Fibroblast of mammary gland (primary cell): ENCODE measurements at places on chromosomes 2 and 18.

DNA sequence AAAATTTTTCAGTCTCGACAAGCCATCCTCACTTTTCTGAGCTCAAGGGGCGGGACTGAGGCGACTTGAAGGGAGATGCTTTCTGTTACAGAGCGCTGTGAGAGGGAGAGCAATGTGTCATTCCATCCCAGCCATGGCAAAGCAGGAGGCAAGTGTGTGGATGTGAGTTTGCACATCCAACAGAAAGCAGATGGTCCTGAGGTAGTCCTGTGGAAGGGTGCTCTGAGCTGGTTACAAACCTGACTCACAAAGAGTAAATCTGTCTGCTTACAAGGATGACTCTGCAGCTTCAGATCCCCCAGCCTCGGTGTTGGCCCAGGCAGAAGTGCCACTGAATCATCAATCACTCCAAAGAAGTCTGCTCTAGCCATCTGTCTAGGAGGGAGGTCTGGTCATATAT, 482.0 kb upstream of the DCC start:
- DNase-seq, result no peak

GRCh38 chr2:65159906-65160305, 30.0 kb upstream of the RAB1A start:
- no peak for DNase-seq

DNA sequence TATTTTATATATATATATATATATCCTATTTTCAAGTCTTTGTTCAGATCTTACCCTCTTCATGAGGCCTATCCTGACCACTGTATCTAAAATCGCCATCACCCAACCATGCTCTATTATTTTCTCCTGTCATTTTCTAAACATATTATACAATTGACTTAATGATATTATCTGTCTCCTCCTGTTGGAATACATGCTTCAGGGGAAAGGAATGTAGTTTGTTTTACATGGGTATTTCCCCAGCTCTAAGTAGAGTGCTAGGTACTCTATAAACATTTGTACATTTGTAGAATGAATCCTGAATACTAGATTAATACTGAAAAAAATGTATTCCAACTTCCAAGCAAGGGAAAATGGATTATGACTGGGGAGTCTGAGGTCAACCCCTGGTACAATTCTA, 26.2 kb downstream of the TTC21B start:
- no peak for DNase-seq

DNA sequence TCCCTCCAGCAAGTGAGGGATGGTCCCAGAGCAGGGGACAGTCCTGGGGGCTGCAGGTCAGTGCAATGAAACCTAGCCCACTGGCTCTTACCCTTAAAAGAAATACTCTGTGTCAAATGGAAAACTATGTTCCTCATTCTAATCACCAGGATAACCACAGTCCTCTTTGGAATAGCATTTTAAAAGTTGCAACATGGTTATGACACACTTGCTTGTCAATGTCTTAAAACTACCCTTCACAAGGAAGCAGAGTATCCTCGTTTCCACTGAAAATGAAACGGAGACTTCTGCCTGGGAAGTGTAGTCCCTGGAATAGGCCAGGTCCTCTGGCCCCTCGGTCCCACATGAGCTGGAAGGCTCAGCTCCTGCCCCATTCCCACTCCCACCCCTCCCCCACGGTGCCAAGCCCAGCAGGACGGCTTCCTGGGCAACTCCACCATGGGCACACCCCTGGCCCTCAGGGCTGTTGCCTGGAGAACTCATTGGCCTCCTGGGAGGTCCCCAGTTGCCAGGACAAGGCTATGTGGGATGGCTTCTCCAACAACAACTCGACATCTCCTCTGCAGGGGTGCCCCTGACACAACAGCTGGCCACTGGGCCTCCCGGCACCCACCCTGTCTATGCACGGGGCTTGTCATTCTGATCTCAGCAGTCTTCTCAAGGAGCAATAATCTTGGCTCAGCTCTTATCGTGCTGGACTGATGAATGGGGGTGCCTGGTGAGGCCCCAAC, 38.3 kb upstream of the ST3GAL5 start:
- DNase-seq, result peak; percentile 51

- no peak for DNase-seq
Observed at GRCh38 chr2:199707593-199708185, 143.3 kb downstream of the FTCDNL1 start.

GRCh38 chr18:79917853-79918614, 33.4 kb downstream of the SLC66A2 start:
- DNase-seq, result no peak

GRCh38 chr2:25524507-25524906, 148.9 kb downstream of the DTNB start:
- no peak for DNase-seq

DNA sequence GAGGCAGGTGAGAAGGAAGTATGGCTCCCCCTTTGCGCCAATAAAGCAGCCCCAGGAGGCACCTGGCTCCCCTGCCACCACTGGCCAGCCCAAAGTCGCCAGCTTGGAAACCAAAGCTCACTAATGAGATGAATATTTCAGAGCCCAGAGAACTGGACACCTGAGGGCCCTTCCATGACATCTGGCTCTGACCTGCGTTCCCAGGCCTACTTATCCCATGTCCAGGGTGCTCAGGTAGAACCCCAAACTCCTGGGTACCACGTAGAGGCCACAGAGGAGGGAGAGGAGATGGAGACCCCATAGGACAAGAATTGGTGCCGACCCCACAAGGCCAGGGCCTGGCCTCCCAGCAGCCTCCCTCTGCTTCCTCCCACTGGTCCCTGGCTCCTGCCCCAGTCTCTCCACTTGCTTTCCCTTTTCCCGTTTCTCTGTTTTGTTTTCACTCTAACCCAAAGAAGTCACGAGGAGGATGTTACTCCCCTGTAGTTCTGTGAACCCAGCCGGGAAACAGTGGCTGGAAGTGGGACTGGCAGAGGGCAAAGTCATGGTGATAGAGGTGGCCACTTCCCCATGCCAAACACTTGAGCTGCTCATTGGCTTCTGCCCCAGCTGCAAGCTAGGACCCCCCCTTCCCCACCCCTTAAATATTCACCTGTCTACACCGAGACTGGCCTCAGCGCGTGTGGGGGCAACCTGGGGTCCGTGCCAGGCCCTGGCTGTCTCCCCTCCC, 820 bp downstream of the TMBIM1 start:
- peak; percentile 43 for DNase-seq

DNA sequence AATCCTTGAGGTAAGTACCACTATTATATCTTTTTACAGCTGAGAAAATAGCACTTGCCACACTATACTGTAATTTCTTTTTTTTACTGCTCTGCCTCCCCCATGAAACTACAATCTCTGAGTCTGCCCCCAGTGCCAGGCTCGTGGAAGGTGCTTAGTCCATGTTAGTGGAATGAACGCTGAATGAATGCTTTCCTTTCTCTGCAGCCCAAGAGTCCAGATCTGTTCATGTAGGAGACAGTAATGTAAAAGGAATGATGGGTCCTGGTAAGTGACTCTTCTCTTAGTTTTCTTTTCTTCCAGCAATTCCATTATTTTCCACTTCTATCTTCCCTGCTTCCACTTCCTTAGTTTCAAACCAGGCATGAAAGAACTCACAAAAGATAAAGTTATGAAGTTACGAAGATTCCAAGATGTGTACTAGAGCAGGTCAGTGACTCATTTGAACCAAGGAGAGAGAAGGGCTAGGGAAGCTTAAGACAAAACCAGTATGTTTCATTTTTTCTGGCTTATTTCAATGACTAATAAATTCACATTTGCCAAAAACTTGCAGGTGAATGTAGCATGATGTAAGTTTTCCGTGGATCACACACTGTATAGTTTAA, 46.0 kb downstream of the ARHGEF33 start:
- DNase-seq, result peak; percentile 61

DNA sequence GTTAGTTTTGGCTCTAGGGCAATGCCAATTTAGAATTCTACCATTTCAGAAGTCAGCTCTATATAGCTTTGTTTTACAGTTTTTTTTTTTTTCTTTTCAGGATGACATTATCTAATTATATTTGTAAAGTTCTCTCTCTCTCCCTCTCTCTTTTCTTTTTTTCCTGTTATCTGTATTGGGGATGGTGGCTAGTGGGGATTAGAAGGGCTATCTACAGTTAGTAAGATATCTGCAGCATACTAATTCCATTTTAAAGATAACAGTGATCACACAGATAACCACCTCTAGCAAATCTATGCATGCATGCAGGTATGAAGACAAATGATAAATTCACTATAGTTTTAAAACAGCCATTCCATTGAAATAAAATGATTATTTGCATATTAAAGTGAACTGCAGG, 438.9 kb downstream of the ERBB4 start:
- no peak for DNase-seq

GRCh38 chr2:85772019-85772745, 18.4 kb downstream of the ATOH8 start:
- peak; percentile 100 for DNase-seq

DNA sequence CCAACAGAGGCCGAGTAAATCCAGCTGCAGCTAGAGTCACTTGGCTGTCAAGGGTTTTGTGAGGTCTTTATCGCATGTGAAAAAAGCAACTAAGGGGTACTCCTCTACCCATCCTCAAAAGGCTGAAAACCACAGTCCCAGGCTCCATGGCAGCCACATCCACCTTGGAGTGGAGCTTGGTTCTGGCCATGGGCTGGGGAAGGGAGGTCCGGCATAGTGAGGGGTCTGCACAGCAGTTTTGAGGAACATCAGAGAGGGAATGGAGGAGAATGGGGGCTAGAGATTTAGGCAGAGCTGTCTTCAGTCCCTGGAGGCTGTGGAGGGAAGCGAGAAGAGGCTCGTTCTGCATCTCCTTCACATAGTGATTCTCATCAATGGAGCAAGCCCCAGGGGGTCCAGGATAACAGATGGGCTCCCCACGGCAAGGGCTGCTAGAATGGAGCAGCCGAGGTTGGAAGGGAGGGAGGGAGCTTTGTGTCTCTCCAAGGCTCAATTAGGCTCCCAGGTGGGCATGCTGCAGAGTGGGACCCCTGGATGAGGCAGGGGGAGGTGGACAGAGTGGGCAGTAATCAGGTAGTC, 21.0 kb downstream of the MROH2A start:
- DNase-seq, result no peak

DNA sequence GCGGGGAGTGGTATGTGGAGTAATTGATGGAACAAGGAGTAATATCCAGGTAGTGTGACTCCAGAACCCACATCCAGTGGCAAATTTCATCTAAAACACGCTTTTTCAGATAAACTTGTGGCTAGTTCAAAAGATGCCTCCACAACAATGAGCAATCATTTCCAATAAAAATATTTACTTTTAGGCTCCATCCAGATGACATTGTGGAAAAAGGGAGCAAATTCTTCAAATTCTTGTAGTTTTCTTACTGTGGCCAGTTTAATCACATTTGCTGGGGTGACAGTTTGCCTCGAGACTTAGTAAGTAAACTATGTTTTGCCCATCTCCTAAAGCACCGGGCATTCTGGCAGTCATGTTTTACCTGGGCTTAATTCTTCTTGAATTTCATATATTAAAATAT, 243.6 kb downstream of the IRS1 start:
- no peak for DNase-seq

DNA sequence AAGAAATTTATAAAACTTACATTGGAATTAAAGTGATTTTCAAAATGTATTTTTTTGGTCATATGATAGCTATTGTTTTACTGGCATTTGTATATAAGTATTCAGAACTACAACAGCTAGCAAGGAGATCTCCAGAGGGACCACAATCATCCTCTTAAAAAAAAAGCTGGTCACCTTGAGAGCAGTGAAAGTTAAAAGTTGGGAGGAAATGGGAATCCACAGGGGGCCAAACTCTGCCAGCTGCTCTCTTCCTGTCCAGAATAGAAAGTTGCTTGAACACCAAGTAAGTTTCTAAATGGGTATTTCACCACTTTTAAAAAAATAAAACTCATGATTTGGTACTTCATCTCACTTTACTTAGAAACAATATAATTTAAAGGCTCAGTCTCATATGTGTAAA, 1025.1 kb downstream of the LRP1B start:
- DNase-seq, result no peak

DNA sequence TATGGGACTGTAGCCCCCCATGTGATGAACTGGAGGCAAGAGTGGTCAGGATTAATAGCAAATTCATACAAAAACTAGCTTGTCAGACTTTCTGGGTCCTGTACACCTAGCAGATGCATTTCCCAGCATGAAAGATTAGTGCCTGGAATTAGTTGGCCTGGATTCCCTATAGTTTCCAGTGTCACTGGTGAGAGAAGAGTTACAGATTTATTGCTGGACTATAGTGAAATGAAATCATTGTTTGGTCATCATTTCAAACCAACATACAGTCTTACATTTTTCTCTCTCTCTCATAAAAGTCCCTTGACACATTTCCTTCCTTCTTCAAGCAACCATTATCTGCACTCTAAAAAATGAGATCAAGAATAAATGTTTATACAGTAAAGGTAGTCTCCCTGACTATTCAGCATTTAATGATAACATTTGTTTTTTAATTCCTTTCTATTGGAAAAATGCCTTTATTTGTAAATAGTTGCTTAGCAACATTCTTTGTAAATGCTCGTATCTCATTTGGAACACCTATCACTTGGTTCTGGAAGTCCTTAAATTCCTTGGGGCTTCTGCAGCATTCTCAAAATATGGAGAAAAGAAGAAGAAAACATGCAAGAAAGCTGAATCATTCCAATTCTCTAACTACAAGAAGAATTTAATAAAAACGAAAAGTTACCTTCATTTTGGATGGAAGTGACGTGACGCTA, 144.4 kb downstream of the MREG start:
- no peak for DNase-seq

GRCh38 chr2:158723921-158724802, 71.0 kb upstream of the DAPL1 start:
- no peak for DNase-seq

DNA sequence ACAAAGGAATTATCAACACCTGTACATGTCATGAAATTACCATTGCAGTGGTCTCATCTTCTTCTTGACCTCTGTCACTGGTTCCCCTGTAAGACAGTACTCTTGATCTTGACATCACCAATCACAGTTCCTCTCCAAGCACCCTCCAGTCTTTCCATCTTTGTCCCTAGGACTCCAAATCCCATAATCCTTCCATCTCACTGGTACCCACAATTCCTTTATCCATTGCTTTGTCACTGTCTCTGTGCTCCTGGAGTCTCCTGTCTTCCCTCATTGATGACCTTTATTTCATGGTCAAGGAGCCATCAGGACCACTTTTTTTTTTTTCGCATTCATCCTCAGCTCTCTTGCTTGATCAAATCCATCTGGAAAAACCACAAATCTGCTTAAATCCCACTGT, 56.7 kb downstream of the COL4A3 start:
- DNase-seq, result no peak

DNA sequence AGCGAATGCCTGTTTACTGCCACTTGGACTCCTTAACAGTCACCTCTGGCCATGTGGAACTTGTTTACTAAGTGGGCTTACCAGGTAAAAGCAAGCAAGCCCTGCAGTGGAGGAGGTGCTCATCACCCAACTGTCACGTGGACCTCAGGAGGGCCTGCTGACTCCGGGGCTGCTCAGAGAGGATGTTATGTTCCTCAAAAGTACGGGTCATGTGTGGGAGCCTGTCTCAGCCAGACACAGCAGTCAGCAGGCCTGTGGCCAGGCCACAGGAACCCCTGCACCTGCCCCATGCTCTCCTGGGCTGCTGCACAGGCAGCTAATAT, 36.2 kb downstream of the AMER3 start:
- no peak for DNase-seq

GRCh38 chr2:68482296-68482820, 15.0 kb downstream of the APLF start:
- DNase-seq, result peak; percentile 31

- DNase-seq, result no peak
Observed at GRCh38 chr2:160457588-160457987, 36.0 kb downstream of the RBMS1 start.

- no peak for DNase-seq
Observed at GRCh38 chr2:28749526-28749925, 2.1 kb upstream of the PPP1CB start.
